ENCODE measurements at places on chromosomes 16 and 17. TPM values are rescaled to one million over a fixed set of nuclear protein-coding genes. Genes with fewer than 3 reads are reported as not detected.

The SGF29 gene
- 13.8 TPM for total RNA-seq

The CCL2 gene
- 24.7 TPM for total RNA-seq

- DNase-seq: no peak
These were observed 29.9 kb downstream of the YPEL2 start for GRCh38 chr17:59361386-59361785.

GRCh38 chr17:74224959-74225725, 11.8 kb downstream of the TTYH2 start:
- DNase-seq: peak; percentile 38

The NAGS gene
- 4.0 TPM for total RNA-seq

DNA sequence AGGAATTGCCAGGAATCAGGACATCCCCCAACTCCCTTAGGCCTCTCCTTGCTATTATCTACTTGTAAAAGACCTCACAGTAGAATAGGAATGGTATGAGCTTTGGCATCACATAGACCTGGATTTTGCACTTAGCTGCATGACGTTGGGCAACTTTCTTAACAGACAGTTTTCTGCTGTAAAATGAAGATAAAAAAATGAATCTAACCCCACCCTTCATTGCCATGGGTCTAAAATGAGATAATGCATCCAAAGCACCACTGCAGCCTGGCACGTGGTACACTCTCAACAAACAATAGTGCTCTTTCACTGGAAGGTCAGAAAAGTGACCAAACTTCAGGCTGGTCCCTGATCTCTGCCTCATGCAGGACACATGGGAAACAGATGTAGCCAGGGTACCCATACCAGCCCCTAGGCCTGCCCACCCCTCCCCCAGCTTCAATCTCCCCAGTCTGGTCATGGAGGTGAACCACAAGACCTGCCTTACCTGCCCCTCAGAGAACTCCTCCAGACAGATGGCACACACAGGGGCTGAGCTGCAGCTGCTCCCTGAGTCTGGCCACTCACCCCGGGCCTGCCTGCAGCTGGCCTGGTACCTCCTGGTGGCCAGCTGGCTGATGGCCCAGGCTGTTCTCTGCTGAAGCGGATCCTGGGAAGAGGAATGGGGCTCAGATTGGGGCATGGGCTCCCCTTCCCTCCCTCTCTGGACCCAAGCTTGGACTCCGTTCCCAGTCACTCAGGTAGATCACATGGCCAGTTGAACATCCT, 8.5 kb upstream of the SUPT4H1 start:
- no peak for DNase-seq

The ASIC2 gene
- not detected for total RNA-seq

DNA sequence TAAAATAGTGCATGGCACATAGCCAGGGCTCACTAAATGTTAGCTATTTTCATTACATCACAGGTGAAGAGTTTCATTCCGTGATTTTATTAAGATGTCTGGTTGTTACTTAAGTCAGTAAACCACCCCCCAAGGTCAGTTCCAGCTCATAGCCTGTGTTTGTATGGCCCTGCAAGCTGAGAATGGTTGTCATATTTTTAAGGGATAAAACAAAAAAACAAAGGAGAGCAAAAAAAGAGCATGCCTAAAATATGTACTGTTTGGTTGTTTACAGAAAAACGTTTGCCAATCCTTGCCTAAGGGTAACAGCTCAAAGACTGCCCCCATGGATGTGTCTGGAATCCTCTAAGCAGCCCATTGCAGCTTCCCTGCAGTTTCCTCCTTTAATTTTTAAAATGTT, 329.6 kb downstream of the CA10 start:
- DNase-seq: no peak

- no peak for DNase-seq
These were observed 11.1 kb downstream of the SPPL2C start for GRCh38 chr17:45855691-45856336.

The CNTD1 gene
- total RNA-seq: not detected

DNA sequence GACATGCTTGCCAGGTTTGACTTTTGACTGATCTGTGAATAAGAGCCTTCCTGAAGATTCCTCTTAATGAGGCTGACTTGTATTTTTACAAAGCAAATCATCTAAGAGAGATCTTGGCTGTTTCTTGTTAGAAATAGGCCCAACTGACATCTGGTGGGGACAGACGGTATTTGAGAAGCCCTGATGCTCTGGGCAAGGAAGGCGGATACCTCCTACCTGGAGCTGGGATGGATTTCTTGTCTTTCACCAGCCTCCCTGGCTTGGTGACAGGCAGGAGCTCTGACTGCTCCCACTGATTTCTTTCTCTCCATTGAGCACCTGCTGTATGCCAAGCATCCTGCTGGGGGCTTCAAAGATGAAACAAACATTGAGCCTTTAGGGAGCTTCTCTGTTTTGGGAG, 40.4 kb downstream of the AKAP1 start:
- DNase-seq: no peak

- no peak for DNase-seq
These were observed 3.4 kb downstream of the B9D1 start for GRCh38 chr17:19359151-19359550.

The C16orf92 gene
- not detected for total RNA-seq

The PRSS8 gene
- total RNA-seq: not detected

DNA sequence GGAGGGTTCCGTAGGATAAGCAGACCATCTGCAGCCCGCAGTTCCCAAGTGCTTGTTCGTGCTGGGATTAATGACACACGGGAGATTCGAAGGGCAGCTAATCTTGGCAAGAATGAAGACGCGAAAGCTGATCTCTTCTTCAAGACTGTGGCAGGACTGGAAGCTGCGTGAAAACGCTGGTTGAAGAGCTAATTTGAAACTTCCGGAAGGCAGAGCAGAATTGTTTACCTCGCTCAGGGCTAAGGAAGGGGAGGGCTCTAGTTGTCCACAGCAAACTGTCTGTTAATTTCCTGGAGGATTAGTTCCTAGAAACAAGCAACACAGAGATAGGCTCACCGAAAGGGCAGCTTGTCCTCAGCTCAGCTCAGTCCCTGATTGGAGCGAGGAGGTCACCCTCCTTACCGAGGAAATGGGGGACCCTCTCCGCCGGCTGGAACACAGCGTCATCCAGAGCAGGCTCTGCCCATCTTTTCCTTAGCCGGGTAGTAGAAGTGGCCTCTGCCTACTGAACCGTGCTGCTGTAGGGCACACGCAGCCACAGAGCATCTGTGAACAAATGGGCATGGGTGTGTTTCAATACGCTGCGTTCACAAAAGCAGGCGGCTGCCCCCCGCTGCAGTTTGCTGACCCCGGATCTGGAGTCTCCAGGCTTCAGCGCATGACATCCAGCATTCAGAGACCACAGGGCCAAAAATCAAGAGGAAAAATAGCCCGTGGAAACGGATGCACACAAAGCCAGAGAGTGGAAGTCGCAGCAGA, 16.7 kb upstream of the BAIAP2 start:
- no peak for DNase-seq

DNA sequence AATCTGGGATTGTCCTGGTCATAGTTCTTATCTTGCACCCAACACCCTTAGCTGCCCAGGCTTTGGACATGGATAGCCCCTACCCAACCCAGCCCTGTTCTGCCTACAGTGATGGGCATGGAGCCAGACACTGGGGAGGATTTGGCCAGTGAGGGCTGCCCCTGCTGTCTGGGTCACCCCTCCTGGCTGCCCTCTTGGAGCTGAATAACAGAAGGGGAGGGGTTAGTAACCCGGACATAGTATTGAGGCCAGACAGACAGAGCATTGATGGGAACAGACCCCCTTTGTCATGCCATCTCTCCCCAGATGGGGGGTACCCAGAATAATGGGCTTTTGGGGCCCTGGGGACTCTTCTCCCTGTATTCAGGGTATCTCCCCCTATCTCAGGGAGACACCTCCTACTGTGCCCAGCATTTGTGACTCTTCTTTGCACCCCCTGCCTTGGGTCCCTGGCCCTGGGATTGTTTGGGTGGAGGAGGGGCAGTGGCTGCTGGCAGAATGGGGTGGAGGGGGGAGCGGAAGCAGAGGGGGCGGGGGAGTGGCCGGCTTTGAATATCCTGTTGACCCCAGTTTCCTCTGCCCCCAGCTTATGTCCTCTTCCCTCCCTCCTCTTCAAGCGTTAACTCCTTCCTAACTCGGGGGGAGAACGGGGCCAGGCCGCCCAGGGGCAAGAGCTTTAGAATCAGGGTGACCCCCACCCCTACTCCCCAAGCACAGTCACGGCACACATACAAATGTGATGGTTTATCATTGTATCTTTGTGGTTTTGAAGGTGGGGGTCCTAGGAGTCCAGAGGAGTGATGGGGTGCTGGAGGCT, 17.0 kb downstream of the GJD3 start:
- peak; percentile 82 for DNase-seq

The SMPD3 gene
- 0.43 TPM for total RNA-seq

GRCh38 chr17:41500131-41500911, 5.1 kb downstream of the KRT13 start:
- DNase-seq: no peak

The GNG13 gene
- not detected for total RNA-seq

The ZNF423 gene
- total RNA-seq: 14.4 TPM

DNA sequence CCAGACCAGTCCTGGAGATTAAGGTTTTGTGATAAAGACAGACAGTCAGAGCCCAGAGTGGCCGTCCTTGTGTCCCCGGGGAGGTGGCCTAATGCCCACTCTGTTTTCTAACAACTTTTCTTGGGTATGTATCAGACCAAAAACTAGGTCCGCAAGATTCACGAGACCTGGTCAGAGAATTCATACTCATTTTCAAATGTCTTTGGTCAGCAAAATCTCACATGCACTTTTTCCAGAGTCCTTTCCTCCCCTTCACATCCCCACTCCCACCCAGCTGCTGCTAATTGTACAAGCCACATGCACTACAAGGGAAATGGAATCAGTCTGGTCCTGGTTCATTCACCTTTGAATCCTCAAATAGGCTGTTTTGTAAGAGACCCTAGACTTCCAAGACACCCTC, 61.7 kb downstream of the C17orf67 start:
- no peak for DNase-seq

The KRT24 gene
- not detected for total RNA-seq

GRCh38 chr16:80288616-80289015, 252.2 kb upstream of the DYNLRB2 start:
- DNase-seq: no peak

The HOXB1 gene
- total RNA-seq: not detected

GRCh38 chr16:80670170-80670865, 129.5 kb downstream of the DYNLRB2 start:
- DNase-seq: no peak

- no peak for DNase-seq
These were observed 29.2 kb upstream of the PHB1 start for GRCh38 chr17:49443862-49444261.

The TEKT5 gene
- total RNA-seq: not detected

- DNase-seq: no peak
These were observed 25.8 kb upstream of the IRF8 start for GRCh38 chr16:85873153-85873552.

- no peak for DNase-seq
These were observed 849.1 kb upstream of the RBFOX1 start for GRCh38 chr16:6483469-6484033.

- no peak for DNase-seq
These were observed 43.7 kb upstream of the CDRT4 start for GRCh38 chr17:15511142-15511541.

GRCh38 chr17:41773731-41774193, 12.7 kb downstream of the JUP start:
- no peak for DNase-seq

DNA sequence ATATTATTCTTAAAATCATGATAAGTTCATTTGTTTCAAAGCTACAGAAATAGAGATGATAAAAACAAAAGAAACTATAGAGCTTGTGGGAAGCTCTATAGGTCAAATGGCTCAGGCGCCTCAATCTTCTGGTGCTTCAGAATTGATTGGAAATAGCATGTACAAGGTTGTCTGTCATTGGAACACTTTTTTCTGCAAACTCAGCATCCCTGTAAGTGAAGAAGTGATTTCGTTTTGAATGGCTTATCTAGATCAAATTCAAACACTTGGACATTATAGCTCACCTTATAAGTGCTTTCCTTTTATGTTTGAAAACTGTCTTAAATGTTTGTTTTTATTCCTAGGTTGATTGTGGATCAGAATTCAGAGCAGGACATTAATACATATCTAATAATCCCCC, 103.7 kb downstream of the SKAP1 start:
- no peak for DNase-seq

DNA sequence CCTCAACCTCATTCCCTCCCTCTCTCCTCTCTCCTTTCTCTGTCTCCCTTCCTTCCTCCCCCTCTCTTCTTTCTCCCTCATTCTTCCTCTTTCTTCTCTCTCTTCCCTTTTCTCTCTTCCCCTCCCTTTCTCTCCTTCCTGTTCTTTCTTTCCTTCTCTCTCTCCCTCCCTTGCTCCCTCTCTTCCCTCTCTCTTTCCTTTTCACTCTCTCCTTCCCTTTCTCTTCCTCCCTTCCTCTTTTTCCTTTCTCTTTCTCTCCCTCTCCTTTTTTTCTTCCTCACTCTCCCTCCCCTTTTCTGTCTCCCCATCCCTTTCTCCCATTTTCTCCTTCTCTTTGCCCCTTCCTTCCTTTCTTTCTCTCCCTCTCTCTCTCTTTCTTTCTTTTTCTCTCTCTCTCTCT, 7.9 kb upstream of the ELAC2 start:
- no peak for DNase-seq

The HIGD1B gene
- 5.5 TPM for total RNA-seq

- peak; percentile 86 for DNase-seq
These were observed 352 bp downstream of the MARF1 start for GRCh38 chr16:15642557-15643047.

Data from right cardiac atrium (tissue), 5 donors.